ENCODE measurements at places on chromosomes 2 and 18. TPM values are rescaled to one million over a fixed set of nuclear protein-coding genes. Genes with fewer than 3 reads are reported as not detected.
A peak's percentile ranks its signal among the peaks of the same experiment; 100 is the strongest.

- no peak overlapping the region for H3K27ac ChIP-seq
- H3K27me3 ChIP-seq = no peaks in the 10 kb centered on the region
- no peak for DNase-seq
- H3K36me3 ChIP-seq = no peaks in the 10 kb centered on the region
- H3K4me1 ChIP-seq = no peaks in the 10 kb centered on the region
Measured at GRCh38 chr2:16321872-16322271, 343.8 kb downstream of the CYRIA start.

- DNase-seq = no peak
- no peak overlapping the region for H3K4me3 ChIP-seq
- H3K27me3 ChIP-seq = peaks cover 3% of the 10 kb centered on the region
Measured at GRCh38 chr2:332592-332991, 44.7 kb upstream of the ALKAL2 start.

- H3K27me3 ChIP-seq = no peaks in the 10 kb centered on the region
- H3K27ac ChIP-seq = no peak overlapping the region
- DNase-seq = peak; percentile 10
- H3K4me1 ChIP-seq = no peaks in the 10 kb centered on the region
Measured at GRCh38 chr2:30670453-30670852, 136.8 kb downstream of the CAPN13 start.

- H3K36me3 ChIP-seq = peaks cover 51% of the 10 kb centered on the region
- no peak overlapping the region for H3K4me3 ChIP-seq
Measured at GRCh38 chr2:200993097-200993496, 29.6 kb upstream of the ORC2 start.

DNA sequence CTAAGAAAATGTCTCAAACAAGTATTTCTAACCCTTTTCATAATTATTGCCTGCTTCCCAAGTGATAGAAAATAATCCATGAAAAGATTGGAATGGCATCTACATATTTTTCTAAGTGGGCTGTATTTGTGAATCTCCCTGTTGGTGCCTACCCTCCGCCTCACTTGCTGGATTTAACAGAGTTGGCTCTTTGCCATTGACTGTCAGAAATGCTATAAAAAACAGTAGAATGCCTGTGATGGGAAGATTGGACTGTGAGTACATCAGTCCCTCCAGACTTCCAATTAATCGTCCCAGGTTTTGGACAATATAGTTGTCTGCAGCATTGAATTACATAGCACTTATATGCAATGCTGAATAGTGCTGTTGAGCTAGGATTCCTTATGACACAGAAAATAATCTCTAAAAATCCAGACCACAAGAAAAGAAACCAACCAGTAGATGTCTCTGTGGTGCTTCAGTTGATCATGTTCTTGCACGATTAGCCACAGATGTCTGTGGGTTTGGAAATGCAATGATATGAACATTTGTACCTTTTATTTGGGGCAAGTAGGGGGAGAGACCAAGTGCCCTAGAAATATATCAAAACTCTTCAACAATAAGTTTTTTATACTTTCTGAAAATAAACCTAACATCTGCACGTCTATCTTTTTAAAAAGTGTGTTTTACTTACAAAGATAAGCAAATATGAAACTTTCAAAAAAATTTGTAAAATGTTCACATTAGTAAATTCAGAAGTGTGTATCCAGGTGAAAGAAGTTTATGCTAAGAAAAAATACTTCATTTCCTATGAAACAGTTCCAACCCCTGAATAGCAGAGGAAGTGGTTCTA lies 88.5 kb downstream of the DYNAP start:
- H3K4me3 ChIP-seq = no peak overlapping the region
- no peak for DNase-seq
- no peaks in the 10 kb centered on the region for H3K36me3 ChIP-seq
- H3K4me1 ChIP-seq = no peaks in the 10 kb centered on the region
- H3K27ac ChIP-seq = no peak overlapping the region

GRCh38 chr18:28884304-28884703 lies 707.4 kb upstream of the CDH2 start:
- no peaks in the 10 kb centered on the region for H3K36me3 ChIP-seq
- no peaks in the 10 kb centered on the region for H3K4me1 ChIP-seq
- H3K27ac ChIP-seq = no peak overlapping the region

DNA sequence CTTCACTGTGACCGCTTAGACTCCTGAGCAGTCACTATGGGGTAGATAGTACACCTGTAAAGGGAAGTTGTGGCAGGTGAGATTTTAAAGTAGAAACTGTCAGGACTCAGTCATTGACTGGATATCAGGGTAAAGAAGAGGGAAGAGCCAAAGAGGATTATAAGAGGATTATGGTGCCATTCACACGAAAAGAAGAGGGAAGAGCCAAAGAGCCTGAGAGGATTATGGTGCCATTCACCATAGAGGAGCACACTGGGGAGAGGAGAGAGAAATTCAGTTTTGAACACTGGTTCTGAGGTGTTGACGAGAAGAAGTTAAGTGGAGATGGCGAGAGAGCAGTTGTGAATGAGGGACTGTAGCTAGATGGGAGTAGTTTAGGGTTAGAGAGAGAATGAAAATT lies 16.9 kb upstream of the KCNJ13 start:
- H3K27ac ChIP-seq = no peak overlapping the region
- H3K36me3 ChIP-seq = peaks cover 1% of the 10 kb centered on the region
- no peaks in the 10 kb centered on the region for H3K27me3 ChIP-seq

- peak; percentile 58 for DNase-seq
- peaks cover 27% of the 10 kb centered on the region for H3K4me1 ChIP-seq
- peak overlapping the region; percentile 74 for H3K27ac ChIP-seq
- H3K27me3 ChIP-seq = no peaks in the 10 kb centered on the region
Measured at GRCh38 chr2:8534729-8535468, 147.0 kb upstream of the ID2 start.

- H3K27ac ChIP-seq = no peak overlapping the region
- H3K36me3 ChIP-seq = peaks cover 6% of the 10 kb centered on the region
- no peaks in the 10 kb centered on the region for H3K4me1 ChIP-seq
- DNase-seq = no peak
- no peaks in the 10 kb centered on the region for H3K27me3 ChIP-seq
Measured at GRCh38 chr18:35239314-35239713, 1.5 kb upstream of the ZNF397 start.

DNA sequence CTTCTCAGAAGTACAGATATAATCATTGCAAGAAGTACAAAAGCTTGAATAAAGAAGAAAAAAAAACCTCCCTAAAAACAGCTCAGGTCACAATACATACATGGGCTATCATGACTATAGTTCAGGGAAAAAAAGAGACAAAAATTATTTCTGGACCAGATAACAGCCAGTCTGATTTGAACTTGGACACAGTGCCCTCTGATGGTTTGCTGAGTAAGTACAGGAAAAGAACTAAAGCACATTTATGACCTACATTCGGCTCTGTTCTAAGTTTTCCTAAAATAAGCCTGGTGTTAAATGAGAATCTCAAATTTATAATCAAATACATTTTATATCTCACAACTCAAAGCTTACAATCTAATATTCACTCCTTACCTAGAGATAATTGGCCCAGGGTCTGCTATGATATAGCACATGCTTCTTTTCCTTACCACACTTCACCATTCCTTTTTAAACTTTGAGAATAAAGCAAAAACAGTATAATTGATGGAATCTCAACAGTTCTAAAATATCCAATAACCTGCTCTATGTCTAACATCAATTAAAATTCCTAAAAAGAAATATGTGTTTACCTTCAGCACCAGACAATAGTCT lies 81.1 kb downstream of the RAPH1 start:
- H3K27me3 ChIP-seq = no peaks in the 10 kb centered on the region
- H3K36me3 ChIP-seq = peaks cover 53% of the 10 kb centered on the region
- no peak overlapping the region for H3K27ac ChIP-seq
- DNase-seq = no peak

DNA sequence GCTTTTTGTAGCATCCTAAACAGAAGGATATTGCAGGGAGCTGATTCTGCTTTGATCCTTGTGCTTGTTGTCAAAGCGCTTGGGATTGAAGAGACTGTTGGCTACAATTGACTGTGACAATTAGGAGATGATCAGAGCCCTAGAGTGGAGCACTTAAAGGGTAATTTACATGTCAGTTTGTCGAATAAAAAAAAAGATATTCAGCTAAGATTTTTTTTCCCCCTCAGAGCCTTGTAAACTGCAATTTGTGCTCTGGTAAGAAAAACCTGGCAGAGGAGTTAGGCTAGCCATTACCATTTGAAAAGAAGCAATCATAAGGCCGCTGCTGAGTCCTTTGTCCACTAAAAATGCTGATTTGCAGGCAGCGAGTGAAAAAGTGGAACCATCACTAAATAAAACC lies 47.8 kb upstream of the ZEB2 start:
- H3K27ac ChIP-seq = no peak overlapping the region
- no peaks in the 10 kb centered on the region for H3K27me3 ChIP-seq
- DNase-seq = no peak
- no peak overlapping the region for H3K4me3 ChIP-seq

DNA sequence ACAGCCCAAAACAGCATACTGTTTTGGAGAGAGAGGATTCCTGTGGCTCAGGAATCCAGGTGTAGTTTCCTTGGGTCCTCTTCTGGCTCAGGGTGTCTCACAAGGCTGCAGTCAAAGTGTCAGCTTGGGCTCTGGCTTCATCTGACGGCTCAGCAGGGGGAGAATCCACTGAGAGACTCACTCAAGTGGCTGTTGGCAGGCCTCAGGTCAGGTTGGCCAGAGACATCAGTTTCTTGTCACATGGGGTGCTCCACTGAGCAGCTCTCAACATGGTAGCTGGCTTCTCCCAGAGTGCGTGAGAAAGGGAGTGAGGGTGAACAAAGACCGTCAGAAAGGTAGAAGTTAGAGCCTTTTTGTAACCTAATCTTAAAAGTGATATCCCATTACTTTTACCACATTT lies 168.4 kb downstream of the SOCS6 start:
- no peaks in the 10 kb centered on the region for H3K27me3 ChIP-seq
- no peak overlapping the region for H3K4me3 ChIP-seq
- H3K36me3 ChIP-seq = no peaks in the 10 kb centered on the region

- no peaks in the 10 kb centered on the region for H3K4me1 ChIP-seq
- H3K36me3 ChIP-seq = no peaks in the 10 kb centered on the region
- DNase-seq = no peak
- H3K4me3 ChIP-seq = no peak overlapping the region
Measured at GRCh38 chr2:29106980-29107388, 8.2 kb upstream of the CLIP4 start.

- H3K4me3 ChIP-seq = no peak overlapping the region
- no peak overlapping the region for H3K27ac ChIP-seq
- H3K36me3 ChIP-seq = no peaks in the 10 kb centered on the region
- DNase-seq = no peak
- no peaks in the 10 kb centered on the region for H3K27me3 ChIP-seq
Measured at GRCh38 chr2:55106148-55106547, 55.9 kb upstream of the RTN4 start.

GRCh38 chr2:28507796-28508764 lies 12.2 kb downstream of the PLB1 start:
- DNase-seq = no peak
- H3K36me3 ChIP-seq = no peaks in the 10 kb centered on the region
- no peak overlapping the region for H3K4me3 ChIP-seq

- no peaks in the 10 kb centered on the region for H3K27me3 ChIP-seq
- no peak overlapping the region for H3K4me3 ChIP-seq
- H3K36me3 ChIP-seq = no peaks in the 10 kb centered on the region
- no peak overlapping the region for H3K27ac ChIP-seq
- H3K4me1 ChIP-seq = no peaks in the 10 kb centered on the region
Measured at GRCh38 chr2:75290600-75291150, 91.4 kb upstream of the TACR1 start.

DNA sequence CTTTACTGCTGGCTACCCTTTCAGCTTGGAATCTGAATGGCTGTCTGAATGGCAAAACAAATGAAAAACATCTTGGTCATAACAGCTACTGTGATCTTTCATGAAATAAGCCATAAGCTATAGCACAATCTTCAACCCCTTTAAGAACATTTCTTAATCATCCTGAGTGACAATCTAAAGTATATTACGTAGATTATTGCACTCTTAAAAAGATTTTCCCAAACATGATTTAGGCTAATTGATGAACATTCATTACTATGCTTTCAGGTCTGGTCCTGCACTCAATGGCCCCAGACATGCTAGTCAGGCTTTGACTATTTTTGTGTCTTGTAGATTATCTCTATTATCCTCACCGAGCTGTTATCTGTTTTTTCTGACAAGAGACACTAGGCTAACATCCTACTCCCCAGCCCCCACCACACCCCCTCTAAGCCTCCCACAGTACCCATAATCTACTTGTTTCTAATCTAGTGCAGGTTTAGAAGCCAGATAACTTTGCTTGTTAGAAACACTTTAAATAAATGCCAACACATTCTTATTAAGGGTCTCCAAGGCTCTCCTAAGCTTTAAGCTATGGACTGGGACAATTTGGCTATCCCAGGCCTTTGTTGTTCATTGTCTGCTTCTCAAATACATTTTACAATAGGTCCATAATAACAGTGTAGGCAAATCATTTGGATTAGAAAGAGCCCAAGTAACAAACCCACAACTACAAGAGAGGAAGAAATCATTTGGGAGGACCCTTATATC lies 4.2 kb downstream of the SMAD2 start:
- peaks cover 26% of the 10 kb centered on the region for H3K4me1 ChIP-seq
- H3K27me3 ChIP-seq = no peaks in the 10 kb centered on the region
- no peak overlapping the region for H3K27ac ChIP-seq
- no peak for DNase-seq
- no peak overlapping the region for H3K4me3 ChIP-seq

DNA sequence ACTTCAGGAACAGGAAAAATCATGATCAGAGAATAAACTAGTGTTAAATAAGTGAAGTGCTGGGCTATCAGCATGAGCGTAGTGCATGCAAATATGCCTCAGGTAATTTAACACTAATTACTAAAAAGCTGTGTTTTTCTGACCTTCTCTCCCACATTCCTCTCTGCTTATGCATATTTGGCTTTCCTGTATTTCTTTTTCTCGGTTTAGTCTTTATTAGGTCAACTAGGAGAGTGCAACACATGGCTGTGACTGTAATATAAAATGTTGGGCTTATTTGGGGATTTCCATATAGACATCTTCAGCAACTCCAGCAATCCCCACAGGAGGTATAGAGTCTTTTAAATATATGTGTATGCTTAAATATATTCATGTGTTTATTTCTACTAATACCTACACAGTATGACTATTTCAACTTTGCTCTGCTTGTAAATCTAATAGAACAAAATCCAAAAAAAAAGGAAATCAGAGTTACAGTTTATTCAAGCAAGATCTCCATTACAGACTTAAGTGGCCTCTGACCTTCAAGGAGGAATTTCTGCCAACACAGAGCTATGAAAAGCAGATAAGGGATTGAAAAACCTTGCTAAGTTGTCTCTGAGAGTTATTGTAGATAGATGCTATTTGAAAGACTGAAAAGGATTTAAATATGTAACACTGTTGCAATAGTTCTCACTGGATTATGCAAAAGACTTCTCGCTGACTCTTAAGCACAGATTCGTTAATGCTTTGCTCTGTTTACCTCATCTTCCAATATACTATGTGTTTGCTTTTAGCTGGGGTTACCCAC lies 359.5 kb upstream of the RGPD4 start:
- no peak overlapping the region for H3K4me3 ChIP-seq
- no peaks in the 10 kb centered on the region for H3K4me1 ChIP-seq
- no peak for DNase-seq
- H3K27ac ChIP-seq = no peak overlapping the region
- H3K36me3 ChIP-seq = no peaks in the 10 kb centered on the region
- no peaks in the 10 kb centered on the region for H3K27me3 ChIP-seq

Gene UGT1A6
- total RNA-seq = 46.5 TPM

Gene PLEKHH2
- total RNA-seq = 1.4 TPM

Gene ATP6V1B1
- total RNA-seq = not detected

Gene POTEE
- total RNA-seq = not detected
